ENCODE measurements at places on chromosomes 13 and 19. TPM values are rescaled to one million over a fixed set of nuclear protein-coding genes. Genes with fewer than 3 reads are reported as not detected.

DNA sequence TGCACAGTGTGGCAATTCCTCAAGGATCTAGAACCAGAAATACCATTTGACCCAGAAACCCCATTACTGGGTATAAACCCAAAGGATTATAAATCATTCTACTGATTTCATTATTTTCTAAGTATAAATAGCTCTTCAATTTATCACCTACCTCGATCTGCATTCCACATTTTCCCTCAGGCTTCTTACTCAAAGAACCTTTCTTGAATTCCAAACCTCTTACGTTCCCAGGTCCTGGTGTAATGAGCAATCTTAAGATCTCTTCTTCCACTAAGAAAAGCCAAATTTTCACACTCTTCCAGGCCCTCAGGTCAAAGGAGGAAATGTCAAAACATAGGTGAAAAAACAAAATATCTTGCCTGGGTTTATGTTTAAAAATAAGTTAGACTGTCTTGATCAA is 237.3 kb upstream of the GPC6 start:
- DNase-seq = no peak
- H3K36me3 ChIP-seq = no peaks in the 10 kb centered on the region
- no peak overlapping the region for H3K4me3 ChIP-seq

ATP4B gene
- total RNA-seq = not detected

GRCh38 chr13:109465148-109465547 is 321.2 kb downstream of the IRS2 start:
- H3K4me3 ChIP-seq = no peak overlapping the region
- H3K27ac ChIP-seq = no peak overlapping the region
- no peak for DNase-seq
- no peaks in the 10 kb centered on the region for H3K36me3 ChIP-seq

ZNF600 gene
- total RNA-seq = 8.1 TPM

- no peak for DNase-seq
- H3K27me3 ChIP-seq = no peaks in the 10 kb centered on the region
- peaks cover 57% of the 10 kb centered on the region for H3K4me1 ChIP-seq
- no peaks in the 10 kb centered on the region for H3K36me3 ChIP-seq
- peak overlapping the region; percentile 91 for H3K27ac ChIP-seq
- no peak overlapping the region for H3K4me3 ChIP-seq
Observed at GRCh38 chr19:18290302-18291018, 9.0 kb upstream of the JUND start.

DNA sequence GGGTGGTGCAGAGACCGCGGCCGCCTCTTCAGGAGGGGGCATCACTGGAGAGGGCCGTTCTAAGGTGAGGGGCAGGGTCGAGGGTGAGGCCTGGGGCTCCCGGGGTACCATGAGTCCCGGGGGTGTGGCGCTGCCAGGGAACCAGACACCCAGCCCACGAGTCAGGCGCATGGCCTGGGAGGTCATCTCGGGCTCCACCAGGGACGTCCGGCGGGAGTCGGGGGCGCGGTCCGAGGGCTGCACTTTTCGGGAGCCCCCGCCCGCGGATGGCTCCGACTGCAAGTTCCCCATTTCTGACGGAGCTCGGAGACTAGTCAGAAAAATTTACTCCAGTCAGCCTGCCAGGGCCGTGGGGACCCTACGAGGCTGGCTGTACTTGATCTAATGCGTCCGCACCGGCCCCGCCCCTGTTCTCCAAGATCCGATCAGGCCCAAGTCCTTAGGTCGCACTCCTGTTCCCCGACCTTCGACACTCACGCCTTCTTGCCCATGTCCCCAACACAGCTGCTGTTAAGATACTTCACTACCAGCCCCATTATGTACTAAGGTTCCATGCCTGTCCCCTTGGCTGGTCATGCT is 774 bp downstream of the GGN start:
- DNase-seq = peak; percentile 85
- peak overlapping the region; percentile 55 for H3K4me3 ChIP-seq
- no peaks in the 10 kb centered on the region for H3K27me3 ChIP-seq
- H3K36me3 ChIP-seq = peaks cover 23% of the 10 kb centered on the region
- H3K4me1 ChIP-seq = peaks cover 50% of the 10 kb centered on the region
- peak overlapping the region; percentile 55 for H3K27ac ChIP-seq

NR2C2AP gene
- 27.1 TPM for total RNA-seq

DNA sequence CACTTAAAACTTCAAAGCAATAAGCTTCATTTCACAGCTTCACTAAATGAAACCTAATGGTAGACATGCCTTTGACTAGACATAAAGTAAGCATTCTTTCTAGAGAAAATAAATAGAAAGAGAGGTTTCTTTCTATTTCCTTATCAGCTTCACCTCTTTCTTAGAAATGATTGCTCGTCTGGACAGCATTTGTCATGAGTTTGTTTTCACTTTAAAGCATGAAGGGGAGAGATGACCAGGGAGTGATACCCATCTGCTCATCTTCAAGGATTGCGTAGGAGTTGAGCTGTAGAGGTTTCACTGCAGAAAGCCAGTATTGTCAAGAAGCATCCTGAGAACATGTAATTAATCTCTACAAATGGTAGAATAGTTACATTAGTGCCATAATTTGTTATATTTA is 61.3 kb downstream of the COL4A2 start:
- no peaks in the 10 kb centered on the region for H3K36me3 ChIP-seq
- no peak overlapping the region for H3K27ac ChIP-seq
- DNase-seq = no peak
- H3K4me3 ChIP-seq = no peak overlapping the region

COG3 gene
- 70.5 TPM for total RNA-seq

DNA sequence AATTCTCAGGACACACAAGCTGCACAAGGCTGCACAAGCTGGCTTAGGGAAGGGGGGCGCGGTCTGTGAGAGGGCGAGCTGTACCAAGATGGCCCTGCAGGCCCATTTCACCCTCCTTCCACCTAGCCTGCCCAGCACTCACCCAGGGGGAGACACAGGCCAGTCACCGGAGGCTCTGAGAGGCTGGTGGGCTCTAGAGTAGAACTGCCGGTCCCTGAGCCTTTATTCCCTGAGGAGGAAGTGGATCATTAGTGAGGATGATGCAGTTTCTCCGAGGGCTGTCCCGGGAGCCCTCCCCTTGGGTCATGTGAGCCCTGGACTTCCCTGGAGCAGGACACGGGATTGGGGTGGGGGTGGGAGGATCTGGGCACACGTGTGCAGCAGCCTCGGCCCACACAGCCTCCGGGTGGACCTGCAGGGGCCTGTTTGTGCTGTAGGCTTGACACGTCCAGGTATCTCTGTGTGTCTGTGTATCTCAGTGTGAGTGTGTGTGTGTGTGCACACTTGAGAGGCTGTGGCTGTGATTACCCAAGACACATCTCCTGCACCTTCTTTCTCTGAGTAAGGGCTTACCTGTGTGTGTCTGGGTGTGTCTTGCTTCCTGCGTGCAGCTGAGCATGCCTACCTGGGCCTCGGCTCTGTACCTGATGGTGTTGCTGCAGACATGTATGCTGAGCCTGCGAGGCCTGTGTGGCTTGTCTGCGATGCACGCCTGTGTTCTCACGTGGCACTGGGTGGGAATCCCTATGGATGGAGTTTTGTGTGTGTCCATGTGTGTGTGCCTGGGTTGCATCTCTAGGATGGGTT is at the start of gene ACP5:
ACP5 (minus strand) TSS at position 195 of the 807 bp plus-strand sequence. CDS start 328 bp downstream, outside the sequence.
- DNase-seq = no peak
- H3K27me3 ChIP-seq = peaks cover 3% of the 10 kb centered on the region
- H3K4me1 ChIP-seq = peaks cover 37% of the 10 kb centered on the region
- H3K36me3 ChIP-seq = no peaks in the 10 kb centered on the region

- DNase-seq = no peak
- H3K36me3 ChIP-seq = peaks cover 13% of the 10 kb centered on the region
- H3K27me3 ChIP-seq = no peaks in the 10 kb centered on the region
- no peak overlapping the region for H3K27ac ChIP-seq
- H3K4me3 ChIP-seq = no peak overlapping the region
Observed at GRCh38 chr13:32248801-32249200, 66.4 kb downstream of the ZAR1L start.

Measured in suprapubic skin (tissue), 4 donors.